Fibroblast of mammary gland (primary cell): ENCODE measurements at places on chromosomes 6 and 20.
A peak's percentile ranks its signal among the peaks of the same experiment; 100 is the strongest.

GRCh38 chr6:37302086-37302686 lies 44.2 kb upstream of the TMEM217 start:
- DNase-seq, result no peak

GRCh38 chr6:113353392-113353791 lies 503.8 kb upstream of the MARCKS start:
- no peak for DNase-seq

DNA sequence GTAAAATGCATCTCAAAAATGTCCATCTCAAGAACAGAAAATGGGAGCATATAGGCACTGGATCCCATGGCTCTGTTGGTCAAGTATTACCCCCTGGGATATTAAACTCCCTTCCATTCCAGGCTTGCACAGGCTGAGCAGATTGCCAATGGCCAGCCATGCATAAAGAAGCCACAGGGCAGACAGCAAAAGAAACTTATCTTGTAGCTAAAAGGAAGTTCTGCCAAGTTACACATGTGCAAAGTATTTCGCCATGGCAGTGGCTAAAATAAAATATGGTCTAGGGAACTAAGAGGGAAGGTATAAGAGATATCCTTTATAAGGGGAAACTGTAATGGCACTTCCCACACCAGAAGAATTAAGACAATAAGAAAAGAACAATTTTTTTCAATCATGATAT lies 415.6 kb upstream of the BTBD3 start:
- DNase-seq, result no peak

GRCh38 chr6:44049989-44050871 lies 77.0 kb downstream of the MRPL14 start:
- peak; percentile 76 for DNase-seq

GRCh38 chr20:47609001-47609400 lies 107.3 kb downstream of the NCOA3 start:
- DNase-seq, result no peak

DNA sequence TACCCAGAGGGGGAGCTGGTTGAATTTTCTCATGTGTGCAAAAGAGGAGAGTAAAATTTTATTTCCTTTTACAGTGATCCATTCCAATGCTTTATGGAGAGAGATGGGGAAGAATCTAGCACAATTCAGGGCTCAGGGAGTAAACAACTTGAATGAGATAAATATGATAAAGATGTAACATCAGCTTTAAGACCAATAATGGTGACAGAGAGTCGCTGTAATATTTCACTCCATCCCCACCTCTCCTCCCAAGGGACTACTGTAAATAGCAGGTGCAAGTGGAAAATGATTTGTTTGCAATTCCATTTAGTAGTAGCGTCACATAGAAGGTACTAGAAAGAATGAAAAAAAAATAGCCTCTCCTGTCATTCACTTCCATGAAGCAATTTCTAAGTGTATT lies 4.8 kb downstream of the CRISP3 start:
- no peak for DNase-seq

DNA sequence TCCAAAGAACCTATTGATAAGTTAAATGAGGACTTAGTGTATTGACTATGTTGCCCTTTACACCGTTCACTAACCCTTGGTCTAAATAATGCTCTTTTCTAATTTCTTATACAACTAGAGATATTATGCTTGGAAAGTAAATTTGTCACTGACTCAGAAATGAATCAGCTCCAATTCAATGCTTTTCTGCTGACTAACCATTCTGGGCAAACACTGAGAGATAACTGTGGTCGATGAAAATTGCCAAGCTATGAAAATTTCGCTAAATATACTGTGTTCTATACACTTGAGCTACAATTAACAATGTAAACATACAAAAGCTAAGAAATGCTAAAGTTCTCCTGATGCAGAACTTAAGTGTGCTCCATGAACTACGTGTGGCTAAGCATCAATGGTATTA lies 23.1 kb upstream of the FBXO9 start:
- DNase-seq, result peak; percentile 94

- no peak for DNase-seq
Observed at GRCh38 chr6:164130585-164130984, 716.1 kb downstream of the QKI start.

GRCh38 chr20:36541768-36542488 lies 609 bp downstream of the MYL9 start:
- peak; percentile 63 for DNase-seq

DNA sequence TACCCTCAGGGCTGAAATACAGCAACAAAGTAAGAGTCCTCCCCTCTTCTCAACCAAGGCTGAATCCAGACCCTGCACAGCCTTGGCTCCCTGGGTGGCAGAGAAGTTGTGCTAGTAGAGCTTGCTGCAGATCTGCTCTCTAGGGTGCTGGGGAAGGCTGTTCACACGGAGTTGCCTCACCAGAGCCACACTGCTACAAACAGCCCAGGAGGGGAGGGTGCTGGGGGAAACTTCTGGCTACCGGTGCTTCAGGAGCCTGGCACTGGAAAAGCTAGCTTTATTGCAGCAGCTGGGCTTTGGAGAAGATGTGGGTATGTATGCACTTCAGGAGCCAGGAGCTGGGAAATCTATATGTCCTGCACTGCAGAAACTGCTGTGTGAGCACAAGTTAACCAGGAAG lies 37.6 kb upstream of the SUPT3H start:
- DNase-seq, result no peak

GRCh38 chr20:48468571-48468970 lies 359.2 kb downstream of the PREX1 start:
- no peak for DNase-seq

DNA sequence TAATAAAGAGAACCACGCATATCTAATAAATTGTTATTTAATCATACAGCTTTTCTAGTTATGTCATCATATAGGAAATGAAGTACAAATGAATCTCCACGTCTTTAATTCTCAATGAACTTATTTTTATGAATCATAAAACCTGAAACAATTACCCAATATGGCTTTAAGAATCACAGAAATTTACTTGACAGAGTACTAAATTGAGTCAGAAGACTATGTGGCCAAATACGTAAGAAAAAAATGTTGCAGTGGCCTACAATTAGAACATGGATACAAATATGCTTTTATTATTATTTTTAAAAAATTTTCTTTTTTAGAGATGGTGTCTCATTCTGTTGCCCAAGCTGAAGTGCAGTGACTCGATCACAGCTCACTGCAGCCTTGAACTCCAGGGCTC lies 584.7 kb upstream of the SLC35B3 start:
- no peak for DNase-seq

GRCh38 chr6:40719671-40720374 lies 132.7 kb upstream of the LRFN2 start:
- peak; percentile 40 for DNase-seq

DNA sequence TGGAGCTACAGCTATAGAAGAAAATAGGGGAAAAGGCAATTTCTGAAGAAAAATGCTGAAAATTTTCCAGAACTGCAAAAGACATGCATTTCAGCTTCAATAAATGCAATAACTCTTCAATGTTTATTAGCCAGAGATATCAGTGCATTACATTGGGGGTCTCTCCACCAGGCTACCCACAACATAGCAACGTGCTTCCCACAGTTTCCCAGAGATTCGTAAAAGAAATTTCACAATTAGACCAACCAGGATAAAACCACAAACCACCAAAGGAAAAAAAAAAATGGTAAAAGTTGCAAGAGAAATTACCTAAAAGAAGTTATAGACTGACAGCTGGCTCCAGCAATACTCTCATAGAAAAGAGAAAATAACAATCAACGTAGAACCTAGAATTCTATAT lies 16.0 kb downstream of the LY86 start:
- no peak for DNase-seq

- no peak for DNase-seq
Observed at GRCh38 chr6:12007473-12007872, 4.6 kb upstream of the HIVEP1 start.

GRCh38 chr20:49831770-49832631 lies 19.4 kb downstream of the SLC9A8 start:
- DNase-seq, result no peak
